ENCODE measurements at places on chromosomes 3 and 15.

- DNase-seq = no peak
- H3K36me3 ChIP-seq = peaks cover 53% of the 10 kb centered on the region
- no peak overlapping the region for H3K4me3 ChIP-seq
- peaks cover 60% of the 10 kb centered on the region for H3K4me1 ChIP-seq
- no peaks in the 10 kb centered on the region for H3K27me3 ChIP-seq
Observed at GRCh38 chr15:88625943-88626741, 5.0 kb downstream of the AEN start.

DNA sequence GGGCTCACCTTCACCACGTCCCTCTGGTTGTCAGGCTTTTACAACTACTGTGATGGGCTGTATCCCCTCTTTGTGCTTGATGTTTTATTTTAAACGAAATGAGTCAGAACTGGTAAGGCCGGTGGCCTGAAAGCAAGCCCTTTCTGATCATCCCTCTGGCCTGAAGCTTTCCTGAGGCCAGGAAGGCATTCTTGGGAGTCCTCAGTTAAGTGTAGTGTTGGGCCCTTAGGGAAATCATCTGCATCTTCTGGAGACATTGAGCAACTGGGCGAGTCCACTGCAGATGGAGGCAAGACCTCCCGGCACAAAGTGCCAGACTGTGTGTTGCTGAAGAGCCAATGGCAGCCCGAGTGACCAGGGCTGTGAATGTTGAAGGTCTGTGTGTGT is 33.0 kb upstream of the AMOTL2 start:
- no peak for DNase-seq
- H3K27me3 ChIP-seq = no peaks in the 10 kb centered on the region
- no peaks in the 10 kb centered on the region for H3K36me3 ChIP-seq
- H3K4me1 ChIP-seq = peaks cover 21% of the 10 kb centered on the region
- no peak overlapping the region for H3K27ac ChIP-seq
- H3K4me3 ChIP-seq = peak overlapping the region; percentile 51

GRCh38 chr3:160586679-160587078 is 21.3 kb upstream of the KPNA4 start:
- H3K36me3 ChIP-seq = no peaks in the 10 kb centered on the region
- H3K4me3 ChIP-seq = no peak overlapping the region
- DNase-seq = no peak

DNA sequence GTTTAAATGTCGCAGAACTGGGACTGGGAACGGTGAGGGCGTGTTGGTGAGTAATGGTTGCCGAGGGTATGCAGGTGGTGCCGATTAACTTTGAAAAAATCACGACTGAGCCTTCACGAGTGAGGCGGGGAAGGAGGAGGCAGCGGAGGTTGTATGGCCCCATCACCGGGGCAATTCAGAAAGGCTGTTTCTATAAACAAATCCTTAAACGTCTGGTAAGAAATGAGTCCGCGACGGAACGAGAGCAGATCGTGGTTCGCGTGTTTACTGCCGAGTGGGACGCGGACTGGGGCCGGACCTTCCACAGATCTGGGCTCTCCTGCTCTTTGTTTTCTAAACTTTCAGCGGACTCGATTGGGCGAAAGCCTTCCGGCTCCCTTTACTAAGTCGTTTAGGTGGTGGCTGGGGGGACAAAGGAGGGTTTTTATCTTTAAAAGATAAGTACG is 2.7 kb downstream of the IGF1R start:
- H3K4me1 ChIP-seq = peaks cover 46% of the 10 kb centered on the region
- no peaks in the 10 kb centered on the region for H3K27me3 ChIP-seq
- no peaks in the 10 kb centered on the region for H3K36me3 ChIP-seq
- peak overlapping the region; percentile 92 for H3K4me3 ChIP-seq
- no peak for DNase-seq
- H3K27ac ChIP-seq = peak overlapping the region; percentile 90

DNA sequence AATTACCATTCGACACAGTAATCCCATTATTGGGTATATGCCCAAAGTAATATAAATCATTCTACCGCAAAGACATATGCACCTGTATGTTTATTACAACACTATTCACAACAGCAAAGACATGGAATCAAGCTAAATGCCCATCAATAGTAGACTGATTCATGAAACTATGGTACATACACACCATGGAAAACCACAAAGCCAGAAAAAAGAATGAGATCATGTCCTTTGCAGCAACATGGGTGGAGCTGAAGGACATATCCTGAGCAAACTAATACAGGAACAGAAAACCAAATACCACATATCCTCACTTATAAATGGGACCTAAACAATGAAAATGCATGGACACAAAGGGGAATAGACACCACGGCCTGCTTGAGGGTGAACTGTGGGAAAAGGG is 11.1 kb upstream of the MCF2L2 start:
- DNase-seq = no peak
- no peaks in the 10 kb centered on the region for H3K27me3 ChIP-seq
- no peaks in the 10 kb centered on the region for H3K4me1 ChIP-seq
- H3K4me3 ChIP-seq = no peak overlapping the region

DNA sequence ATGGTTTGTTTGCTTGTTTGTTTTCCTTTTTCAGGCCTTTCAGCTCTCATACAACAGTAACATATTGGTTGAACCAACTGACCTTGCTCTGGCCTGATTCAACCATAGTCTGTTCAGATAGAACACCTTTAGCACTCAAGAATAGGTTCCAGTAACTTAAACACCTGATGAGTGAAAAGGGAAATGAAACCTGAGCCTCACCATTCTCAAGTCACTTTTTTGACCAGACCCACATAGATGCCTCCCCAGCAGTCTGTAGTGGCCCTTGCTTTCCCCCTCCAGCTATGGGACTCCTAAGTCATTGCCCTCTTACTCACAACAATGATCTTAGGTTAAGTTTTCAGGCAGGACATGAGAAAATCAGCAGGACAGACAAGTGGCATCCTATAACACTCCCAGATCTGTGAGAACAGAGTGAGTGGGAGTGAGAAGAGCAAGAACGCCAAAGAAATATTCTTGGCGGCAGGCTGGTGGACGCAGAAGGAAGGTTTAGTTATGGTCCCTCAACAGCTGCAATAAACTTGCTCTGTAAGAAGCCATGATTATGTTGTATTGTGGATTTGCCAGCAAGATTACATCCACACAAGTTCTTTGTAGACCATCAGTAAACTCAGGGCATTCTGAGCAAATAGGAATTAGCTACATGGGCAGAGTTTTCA is 367.5 kb downstream of the MECOM start:
- no peaks in the 10 kb centered on the region for H3K36me3 ChIP-seq
- H3K4me1 ChIP-seq = no peaks in the 10 kb centered on the region
- DNase-seq = no peak
- no peak overlapping the region for H3K27ac ChIP-seq

- H3K36me3 ChIP-seq = peaks cover 2% of the 10 kb centered on the region
- H3K4me1 ChIP-seq = no peaks in the 10 kb centered on the region
- no peaks in the 10 kb centered on the region for H3K27me3 ChIP-seq
- H3K27ac ChIP-seq = no peak overlapping the region
Observed at GRCh38 chr3:127614928-127615589, 13.9 kb upstream of the PODXL2 start.

DNA sequence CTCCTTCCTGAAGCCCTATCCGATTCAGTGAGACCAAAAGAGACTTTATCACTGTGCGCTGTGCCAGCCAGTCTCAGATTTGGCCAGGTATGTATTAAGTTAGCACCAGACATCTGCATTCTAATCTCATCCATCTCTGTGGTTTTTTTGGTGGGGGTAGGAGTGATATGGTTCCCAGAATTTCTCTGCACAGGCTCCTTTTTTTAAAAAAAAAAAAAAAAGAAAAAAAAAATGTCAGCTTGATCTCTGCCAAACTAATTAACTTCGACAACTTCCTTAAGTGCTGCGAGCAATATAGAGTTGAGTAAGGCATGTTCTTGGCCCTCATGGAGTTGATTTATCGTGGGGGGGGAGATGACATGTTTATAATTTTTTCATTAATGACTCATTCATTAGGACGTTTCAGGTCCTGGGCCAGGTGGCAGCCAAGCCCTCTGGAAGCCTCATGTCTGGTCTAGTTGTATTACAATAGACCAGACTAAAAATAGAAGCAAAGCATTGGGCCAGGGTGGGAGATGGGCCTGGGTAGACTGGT is 12.9 kb downstream of the SLCO3A1 start:
- peak overlapping the region; percentile 86 for H3K27ac ChIP-seq
- no peak for DNase-seq
- H3K27me3 ChIP-seq = no peaks in the 10 kb centered on the region
- H3K4me1 ChIP-seq = peaks cover 69% of the 10 kb centered on the region
- no peaks in the 10 kb centered on the region for H3K36me3 ChIP-seq
- peak overlapping the region; percentile 9 for H3K4me3 ChIP-seq

DNA sequence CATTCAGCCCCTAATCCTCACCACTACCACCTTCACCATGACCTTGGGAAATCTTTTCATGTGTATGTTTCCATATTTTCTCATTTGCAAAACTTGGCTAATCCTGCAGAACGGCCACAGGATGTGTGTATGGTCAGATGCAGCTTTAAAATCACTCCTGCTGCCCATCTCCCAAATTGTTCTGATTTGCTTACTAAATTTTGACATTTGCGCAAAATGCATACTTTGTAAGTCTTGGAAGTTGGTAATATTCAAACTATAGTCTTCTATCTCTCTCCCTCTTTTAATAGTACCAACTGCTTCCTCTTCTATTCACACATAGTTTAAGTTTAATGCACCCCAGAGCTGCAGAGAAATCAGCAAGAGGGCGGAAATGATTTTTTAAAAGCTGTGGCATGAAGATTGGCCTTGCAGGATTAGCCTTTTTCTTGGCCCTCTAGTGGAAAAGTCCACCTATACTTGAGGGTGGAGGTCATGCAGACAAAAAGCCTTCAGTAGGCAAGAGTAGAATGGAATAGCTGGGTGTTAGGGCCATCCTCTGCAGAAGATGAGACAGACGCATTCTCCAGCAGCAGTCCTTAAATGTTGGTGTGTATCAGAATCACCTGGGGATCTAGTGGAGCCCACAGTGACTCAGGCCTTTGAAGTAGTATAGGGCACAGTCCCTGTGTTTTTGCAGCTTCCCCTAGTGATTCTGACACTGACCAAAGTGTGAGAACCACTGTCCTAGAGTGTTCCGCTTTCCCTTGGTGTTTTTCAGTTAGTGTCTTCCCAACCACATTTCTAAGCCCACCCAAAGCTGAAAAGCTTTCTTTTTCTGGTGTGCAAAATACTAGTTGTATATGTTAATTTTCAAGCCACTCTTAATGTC is 181.7 kb downstream of the CHST2 start:
- no peaks in the 10 kb centered on the region for H3K27me3 ChIP-seq
- H3K4me3 ChIP-seq = no peak overlapping the region
- H3K36me3 ChIP-seq = no peaks in the 10 kb centered on the region
- DNase-seq = no peak

DNA sequence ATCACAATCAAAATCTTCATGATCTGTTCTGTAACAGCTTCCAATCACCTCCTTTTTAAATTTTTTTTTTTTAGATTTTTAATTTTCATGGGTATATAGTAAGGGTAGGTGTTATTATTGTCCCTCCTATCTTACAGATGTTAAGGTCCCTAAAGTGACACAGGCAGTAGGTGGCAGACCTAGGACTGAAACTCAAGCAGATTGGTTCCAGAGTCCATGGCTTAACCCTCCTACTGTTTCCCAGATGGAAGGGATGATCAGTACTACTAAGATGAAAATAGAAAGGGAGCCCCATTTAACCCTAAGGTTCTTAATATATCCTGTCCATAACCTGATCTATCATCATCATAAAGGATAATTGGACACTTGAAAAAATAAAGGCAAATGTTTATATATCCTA is 57.1 kb downstream of the CHAC1 start:
- DNase-seq = no peak
- peaks cover 17% of the 10 kb centered on the region for H3K36me3 ChIP-seq

GRCh38 chr3:134148534-134148933 is 102.1 kb downstream of the RYK start:
- H3K27ac ChIP-seq = no peak overlapping the region
- no peak for DNase-seq
- peaks cover 4% of the 10 kb centered on the region for H3K36me3 ChIP-seq
- H3K4me3 ChIP-seq = no peak overlapping the region

GRCh38 chr3:158685159-158685558 is 12.7 kb upstream of the LXN start:
- H3K36me3 ChIP-seq = peaks cover 47% of the 10 kb centered on the region
- DNase-seq = no peak
- H3K4me1 ChIP-seq = no peaks in the 10 kb centered on the region
- H3K27ac ChIP-seq = no peak overlapping the region

GRCh38 chr3:174937478-174937877 is 78.3 kb downstream of the NAALADL2 start:
- DNase-seq = no peak
- no peaks in the 10 kb centered on the region for H3K36me3 ChIP-seq
- no peak overlapping the region for H3K27ac ChIP-seq

DNA sequence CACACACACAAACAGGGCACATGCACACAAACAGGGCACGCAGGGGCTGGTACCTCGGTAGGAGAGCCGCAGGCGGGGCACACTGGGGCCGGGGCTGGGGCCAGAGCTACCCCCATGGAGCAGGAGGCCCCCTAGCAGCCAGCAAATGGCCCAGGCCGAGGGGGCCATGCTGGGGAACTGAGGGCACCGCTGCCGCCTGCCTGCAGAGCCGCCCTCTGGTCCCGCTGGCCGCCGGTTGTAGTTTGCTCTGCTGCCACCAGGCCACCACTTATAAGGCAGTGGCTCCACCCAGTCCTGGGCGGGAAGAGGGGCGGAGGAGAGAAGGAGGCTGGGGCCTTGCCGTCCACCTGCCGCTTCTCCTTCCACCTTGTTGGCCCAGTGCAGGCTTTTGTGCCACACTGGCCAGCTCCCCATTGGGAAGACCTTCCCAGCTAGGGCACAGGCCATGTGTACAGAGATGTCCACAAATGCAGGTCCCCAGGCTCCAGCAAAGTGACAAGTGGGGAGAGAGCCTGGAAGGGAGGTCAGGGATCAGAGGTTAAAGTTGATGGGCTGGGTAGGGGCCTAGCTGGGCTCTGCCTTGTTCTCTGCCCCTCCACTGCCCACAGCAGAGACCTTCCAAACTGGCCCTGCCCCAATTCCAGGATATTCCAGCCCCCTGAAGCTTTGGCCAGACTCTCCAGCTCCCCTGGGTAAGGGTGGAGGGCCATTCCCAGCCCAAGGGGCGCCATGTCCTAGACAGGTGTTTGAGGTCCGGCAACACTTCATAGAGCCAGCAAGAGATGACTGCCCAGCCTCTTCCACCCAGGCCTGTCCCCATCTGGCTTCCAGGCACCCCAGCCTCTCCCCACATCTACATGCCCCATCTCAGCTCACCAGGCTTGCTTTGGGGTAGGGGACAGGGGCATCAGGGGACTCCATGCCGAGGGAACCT is at the start of gene SEMA3G:
SEMA3G (minus strand) TSS at position 244 of the 934 bp plus-strand sequence; CDS start at position 168, 76 bp downstream.
- peaks cover 19% of the 10 kb centered on the region for H3K4me1 ChIP-seq
- H3K27me3 ChIP-seq = no peaks in the 10 kb centered on the region
- no peak within 1 kb of the TSS for H3K27ac ChIP-seq
- DNase-seq = peak; percentile 94
- H3K36me3 ChIP-seq = no peaks in the 10 kb centered on the region

DNA sequence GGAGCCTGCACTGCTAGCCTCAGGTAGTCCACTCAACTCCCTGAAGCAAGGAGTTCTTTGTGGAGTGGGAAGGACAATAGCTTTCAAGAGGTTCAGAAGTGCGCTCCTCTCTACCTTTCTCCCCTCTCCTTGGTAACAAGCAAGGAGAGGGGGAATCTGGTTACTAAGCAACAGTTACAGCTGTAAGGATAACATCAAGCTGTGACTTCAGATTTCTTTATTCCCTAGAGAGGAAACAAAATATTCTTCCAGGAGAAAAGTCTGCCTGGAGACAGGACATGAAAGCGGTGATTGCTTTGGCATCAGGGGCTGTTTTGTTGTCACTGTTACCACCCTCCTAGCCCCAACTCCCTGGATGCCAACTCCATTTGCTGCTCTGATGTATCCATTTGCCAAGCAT is 70.4 kb downstream of the TRANK1 start:
- DNase-seq = no peak
- H3K4me1 ChIP-seq = no peaks in the 10 kb centered on the region
- H3K27ac ChIP-seq = no peak overlapping the region

All from esophagus muscularis mucosa (tissue), 4 donors.